NCI-H2171 treated with DMSO at 0.1 percent for 48 hours (cell line): ENCODE measurements at places on chromosomes 16 and 17.

DNA sequence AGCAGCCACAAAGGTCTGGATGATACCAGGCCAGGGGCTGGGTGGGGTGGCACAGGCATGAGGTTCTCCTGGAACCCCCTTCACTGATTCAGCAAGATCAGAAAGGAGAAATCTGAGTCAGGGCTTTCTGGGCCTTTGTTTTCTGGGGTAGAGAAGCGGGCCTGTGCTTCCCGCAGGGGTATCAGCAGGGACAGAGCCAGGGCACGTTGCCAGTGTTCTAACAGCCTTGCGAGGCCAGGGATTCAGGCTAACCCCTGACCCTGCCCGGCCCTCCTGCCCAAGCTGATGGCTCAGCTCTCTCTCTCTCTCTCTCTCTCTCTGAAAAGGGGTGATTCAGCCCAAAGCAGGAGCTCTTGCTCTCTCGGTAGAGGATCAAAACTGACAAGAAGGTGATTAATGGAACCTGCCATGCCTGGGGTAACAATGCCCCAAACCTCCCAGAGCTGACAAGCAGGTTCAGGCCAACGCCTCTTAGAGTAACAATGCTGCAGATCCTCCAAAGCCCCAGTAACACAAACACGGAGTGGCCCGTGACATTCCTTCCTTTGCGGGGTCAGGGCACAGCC, 2.0 kb upstream of the KRT13 start:
- no peak for DNase-seq

GRCh38 chr17:57338257-57338914, 82.1 kb downstream of the MSI2 start:
- no peak for DNase-seq

DNA sequence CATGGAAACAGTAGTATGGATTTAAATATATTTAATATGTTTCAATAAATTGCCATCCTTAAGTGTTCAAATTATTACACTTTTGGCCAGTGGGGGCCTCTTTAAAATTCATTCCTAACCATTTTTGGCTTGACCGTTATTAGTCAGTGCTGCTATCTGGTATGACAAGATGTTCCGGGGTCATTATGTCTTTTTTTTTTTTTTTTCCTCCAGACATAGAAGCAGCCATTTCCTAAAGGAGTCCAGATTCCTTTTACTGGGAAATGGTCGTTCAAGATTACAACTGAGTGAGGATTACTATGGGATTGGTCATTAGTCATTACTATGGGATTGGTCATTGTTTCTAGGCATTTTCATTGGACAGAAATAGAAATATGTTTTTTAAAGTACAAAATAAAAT, 53.4 kb downstream of the NF1 start:
- DNase-seq = no peak

- DNase-seq = no peak
Measured at GRCh38 chr17:81090361-81091136, 55.6 kb downstream of the BAIAP2 start.

- DNase-seq = no peak
Measured at GRCh38 chr17:8913091-8913490, 45.6 kb upstream of the PIK3R6 start.

- DNase-seq = peak; percentile 89
Measured at GRCh38 chr17:47205419-47205963, 3.7 kb upstream of the MYL4 start.

- DNase-seq = no peak
Measured at GRCh38 chr17:62660629-62661118, 33.2 kb downstream of the MRC2 start.

GRCh38 chr16:88614818-88615580, 23.4 kb upstream of the IL17C start:
- DNase-seq = peak; percentile 77

DNA sequence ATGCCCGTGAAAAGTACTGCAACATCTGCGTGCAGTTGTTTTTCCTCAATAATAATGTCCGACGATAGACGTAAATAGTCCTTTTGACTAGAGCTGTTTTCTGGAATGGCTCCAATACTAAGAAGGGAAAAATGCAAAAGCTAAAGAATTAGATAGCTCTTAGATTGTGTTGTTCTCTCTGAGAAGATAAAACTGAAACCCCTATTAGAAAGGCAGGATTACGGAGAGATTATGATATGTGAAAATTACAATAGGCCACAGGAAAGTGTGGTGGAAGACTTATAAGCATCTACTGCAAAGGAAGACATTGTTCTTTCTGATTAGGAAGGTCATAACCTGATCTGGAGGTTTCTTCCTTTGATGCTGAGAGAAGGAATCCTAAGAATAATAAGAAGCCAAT, 33.5 kb upstream of the KCNJ16 start:
- no peak for DNase-seq

GRCh38 chr17:64457156-64457555, 8.2 kb downstream of the MILR1 start:
- DNase-seq = no peak

DNA sequence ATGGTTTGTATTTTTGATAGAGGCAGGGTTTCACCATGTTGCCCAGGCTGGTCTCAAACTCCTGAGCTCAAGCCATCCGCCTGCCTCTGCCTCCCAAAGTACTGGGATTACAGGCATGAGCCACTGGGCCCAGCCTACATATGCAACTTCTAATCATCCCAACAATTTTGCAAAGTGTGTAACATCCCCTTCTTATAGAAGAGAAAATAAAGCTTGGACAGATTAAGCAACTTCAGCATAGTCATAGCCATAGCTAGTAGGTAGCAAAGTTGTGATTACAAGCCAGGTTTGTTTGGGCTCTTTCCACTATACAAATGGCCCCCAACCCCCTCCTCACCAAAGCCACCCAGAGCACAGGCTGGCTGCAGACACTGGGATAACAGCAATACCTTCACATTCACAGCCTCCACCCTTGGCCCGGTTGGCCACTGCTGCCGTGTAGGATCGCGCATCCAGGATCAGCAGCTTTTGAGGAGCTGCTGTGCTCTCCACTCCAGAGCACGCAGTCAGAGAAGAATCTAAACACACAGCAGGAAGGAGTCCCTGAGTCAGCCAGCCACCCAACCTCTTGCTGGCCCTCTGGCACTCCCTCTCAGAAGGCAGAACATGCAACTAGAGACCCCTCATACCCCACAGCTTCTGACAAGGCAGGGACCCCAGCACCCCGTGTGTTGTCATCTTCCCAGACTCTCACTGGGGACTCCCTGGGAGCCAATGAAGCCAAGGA, 7.9 kb downstream of the MTMR4 start:
- DNase-seq = no peak

DNA sequence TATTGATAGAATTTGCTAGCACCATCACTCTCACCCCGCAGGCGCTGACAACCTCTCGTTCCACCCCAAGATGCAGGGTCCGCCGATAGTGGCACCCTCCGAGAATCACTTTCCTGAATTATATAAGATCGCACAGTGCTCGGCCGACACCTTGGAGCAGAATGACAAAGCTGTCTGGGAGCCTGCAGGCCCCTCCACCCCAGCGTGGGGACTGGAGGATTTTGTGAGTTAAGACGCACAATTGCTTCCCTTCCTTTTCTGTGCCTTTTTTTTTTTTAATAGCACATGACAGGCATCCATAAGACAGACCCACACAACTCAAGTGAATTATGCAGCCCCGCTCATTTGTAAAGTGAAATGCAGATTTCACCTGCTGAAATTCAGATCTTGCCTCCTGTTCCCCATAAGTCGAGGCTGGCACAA, 155.3 kb downstream of the C16orf78 start:
- DNase-seq = no peak

DNA sequence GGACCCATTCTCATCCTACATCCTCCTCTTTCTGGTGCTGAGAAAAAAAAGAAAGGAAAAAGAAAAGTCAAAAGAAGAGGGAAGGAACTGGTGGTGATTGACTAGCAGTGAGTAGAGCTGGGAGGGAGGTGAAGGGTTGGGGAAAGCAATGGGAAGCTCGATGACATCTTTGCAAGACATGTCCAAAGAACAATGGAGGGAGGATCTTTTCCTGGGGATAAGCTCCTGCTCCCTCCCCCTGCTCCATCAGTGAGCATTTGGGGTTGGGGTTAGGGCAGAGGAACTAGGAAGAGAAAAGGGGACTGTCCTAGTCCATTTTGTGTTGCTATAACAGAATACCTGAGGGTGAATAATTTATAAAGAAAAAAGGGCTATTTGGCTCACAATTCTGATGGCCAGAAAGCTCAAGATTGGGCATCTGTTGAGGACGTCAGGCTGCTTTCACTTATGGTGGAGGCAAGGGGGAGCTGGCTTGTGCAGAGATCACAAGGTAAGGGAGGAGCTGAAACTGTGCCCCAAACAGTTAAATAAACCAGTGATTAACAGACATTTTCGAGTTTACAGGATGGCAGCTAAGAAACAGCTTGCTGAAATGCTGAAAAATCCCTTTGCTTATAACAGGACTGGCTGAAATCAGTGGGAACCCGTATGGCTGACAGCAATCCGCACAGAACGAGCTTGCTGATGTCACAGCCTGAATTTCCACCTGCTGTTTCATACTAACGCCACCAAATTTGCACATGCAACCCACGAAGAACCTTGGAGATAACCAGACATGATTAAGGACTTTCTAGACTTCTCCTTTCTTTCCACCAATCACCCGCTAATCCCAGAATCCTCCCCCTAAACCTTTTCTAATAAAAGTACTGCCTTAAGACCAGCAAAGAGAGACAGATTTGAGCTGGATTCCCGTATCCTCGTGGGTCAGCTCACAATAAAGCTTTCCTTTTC, 1.6 kb upstream of the ODF4 start:
- DNase-seq = no peak

GRCh38 chr16:29030086-29030840, 45.4 kb downstream of the LAT start:
- peak; percentile 69 for DNase-seq
